ENCODE measurements at places on chromosomes 13 and 19. TPM values are rescaled to one million over a fixed set of nuclear protein-coding genes. Genes with fewer than 3 reads are reported as not detected.

GRCh38 chr13:66805657-66806056 is 424.5 kb downstream of the PCDH9 start:
- no peak for DNase-seq

DNA sequence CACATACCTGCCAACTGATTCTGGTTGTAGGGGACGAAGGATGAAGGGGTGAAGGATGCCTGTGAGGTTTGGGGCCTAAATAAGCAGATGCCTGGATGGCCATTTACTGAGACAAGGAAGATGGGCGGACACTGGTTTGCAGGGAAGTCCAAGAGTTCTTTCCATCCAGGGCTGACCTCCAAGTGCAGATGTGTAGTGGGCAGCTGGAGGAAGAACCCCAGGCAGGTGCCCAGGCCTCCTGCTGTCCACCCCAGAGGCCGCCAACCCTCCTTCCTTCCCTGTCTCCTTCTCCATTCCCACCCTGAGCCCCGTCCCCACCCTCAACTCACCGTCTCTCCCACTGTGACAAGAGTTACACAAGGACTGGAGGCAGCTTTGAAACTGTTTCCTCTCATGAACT is 171.5 kb downstream of the KATNAL1 start:
- no peak for DNase-seq

- DNase-seq: no peak
Measured at GRCh38 chr13:41652735-41653361, 195.5 kb downstream of the RGCC start.

DNA sequence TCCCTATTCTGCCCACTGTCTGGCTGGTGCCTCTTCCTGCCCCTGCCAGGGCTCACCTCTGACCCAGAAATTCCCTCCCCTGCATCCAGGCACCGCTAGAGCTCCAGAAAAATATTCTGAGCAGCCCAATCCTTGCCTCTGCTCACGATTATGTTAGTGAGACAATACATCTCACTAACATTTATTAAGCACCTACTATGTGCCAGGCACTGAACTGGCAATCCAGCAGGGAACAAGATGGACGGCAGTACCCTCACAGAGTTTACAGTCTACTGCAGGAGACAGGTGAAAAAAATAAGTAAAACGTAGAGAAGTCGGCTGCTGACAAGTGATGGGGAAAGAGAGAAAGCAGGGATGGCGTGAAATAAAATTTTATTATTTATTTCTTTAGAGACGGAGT is 5.5 kb downstream of the TINCR start:
- no peak for DNase-seq

DNA sequence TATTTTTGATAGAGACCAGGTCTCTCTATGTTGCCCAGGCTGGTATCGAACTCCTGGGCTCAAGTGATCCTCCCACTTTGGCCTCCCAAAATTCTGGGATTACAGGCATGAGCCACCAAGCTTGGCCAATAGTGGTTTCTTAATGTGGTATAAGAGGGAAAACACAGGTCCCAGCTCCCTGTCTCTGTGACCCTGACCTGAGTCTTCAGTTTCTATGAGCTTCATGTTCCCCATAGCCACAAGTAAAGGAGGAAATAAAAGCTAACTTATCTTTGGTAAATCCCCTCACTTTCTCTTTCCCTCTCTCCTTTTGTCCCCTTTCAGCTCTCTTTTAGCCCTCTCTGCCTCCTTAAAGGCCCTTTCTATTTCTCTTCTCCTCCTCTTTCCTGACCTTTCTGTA is 50.3 kb downstream of the ABCC4 start:
- DNase-seq: no peak

- no peak for DNase-seq
Measured at GRCh38 chr13:97226013-97226412, 3.9 kb downstream of the MBNL2 start.

- DNase-seq: peak; percentile 65
Measured at GRCh38 chr19:23774106-23774505, 15.4 kb upstream of the ZNF681 start.

DNA sequence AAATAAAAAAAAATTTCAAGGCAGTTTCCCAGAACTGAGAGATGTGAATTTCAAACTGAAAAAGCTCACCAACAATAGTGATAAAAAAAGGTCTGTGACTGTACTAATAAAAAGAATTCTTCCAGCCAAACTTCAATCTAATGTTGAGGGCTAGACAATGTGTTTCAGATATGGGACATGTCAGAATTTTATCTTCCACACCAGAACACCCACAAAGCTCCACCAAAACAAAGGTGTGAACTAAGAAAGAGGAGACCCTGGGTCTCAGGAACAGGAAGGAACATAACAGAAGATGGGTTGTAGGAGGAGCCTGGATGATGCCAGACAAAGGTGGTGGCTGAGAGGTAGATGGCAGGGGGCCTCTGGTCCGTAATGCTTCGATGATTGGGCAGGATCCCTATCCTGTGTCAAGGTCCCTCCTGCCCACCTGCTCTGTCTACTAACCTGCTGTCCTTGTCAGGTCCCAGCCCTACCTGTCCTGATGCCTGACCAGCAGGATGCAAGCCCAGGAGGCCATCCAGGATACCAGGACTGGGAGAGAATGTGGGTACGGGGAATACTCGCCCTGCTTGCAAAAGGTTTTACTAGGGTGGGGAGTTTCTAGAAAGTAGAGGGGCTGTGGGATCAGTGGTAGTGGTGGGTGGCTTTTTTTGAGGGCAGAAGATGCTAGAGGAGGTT is 4.5 kb downstream of the MZF1 start:
- no peak for DNase-seq

PRODH2 gene
- not detected for total RNA-seq

DNA sequence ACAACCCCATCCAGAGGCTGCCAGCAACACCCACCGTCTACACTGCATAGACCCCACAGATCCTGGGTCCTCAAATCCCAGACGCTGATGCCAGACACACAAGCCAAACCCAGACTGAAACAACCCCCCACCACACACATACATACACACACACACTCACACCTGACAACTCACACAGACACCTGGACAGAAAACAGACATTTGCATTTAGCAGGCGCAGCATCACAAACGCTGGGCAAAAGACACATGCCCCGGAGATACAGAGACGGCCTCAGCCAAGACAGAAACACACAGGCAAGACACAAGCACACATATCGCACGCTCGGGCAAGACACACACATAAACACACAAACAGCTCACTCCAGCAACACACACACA is 1.3 kb downstream of the BBC3 start:
- DNase-seq: no peak

GRCh38 chr19:48685583-48685982 is 10.2 kb upstream of the FUT2 start:
- DNase-seq: no peak

URAD gene
- total RNA-seq: not detected

DNA sequence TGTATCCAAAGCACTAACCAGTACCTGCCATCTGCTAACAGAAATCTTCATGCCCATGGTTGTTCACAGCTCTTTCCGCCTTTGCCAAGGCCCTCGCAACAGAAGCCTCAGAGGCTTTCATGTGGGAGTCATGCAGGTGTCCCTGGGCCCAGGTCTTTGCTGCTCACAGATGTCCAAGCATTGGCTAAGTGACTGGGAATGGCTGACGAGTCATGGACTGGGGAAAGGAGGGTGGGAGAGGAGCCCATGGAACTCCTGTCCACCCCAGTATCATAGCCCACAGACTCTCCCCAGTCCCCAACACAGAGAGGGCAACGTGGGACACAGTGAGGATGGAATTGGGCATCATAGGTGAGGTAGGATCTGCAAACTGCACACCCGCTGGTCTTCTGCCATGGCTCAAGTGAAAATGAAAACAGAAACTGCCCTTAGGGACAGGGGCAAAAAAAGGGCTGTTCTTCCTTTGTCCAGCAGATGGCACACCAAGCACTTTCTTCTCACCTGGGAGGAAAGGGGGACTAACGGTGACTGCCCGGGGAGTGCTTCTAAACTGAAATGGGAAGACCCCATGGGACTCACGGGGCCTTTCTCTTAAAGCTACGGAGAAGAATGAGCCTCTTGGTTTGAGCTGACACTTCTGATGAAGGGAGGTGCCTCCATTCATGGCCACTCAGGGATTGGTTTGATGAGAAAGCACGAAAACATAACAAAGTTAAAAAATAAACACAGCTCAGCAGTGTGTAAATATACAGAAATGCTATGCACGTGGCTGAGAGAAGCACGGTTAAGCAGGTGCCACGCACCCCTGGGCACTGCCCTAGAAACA is 11.1 kb upstream of the DHRS12 start:
- no peak for DNase-seq

CYP4F8 gene
- 0.98 TPM for total RNA-seq

DNA sequence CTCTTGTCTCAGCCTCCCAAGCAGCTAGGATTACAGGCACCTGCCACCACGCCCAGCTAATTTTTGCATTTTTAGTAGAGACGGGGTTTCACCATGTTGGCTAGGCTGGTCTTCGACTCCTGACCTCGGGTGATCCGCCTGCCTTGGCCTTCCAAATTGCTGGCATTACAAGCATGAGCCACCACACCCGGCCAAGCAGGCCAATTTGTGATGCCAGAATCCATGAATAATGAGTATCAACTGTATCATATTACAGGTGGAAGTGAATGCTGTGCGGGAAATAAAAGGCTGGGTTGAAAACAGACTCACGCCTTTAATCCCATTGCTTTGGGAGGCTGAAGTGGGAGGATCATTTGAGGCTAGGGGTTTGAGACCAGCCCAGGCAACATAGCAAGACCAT is 3.6 kb upstream of the NFILZ start:
- DNase-seq: no peak

DNA sequence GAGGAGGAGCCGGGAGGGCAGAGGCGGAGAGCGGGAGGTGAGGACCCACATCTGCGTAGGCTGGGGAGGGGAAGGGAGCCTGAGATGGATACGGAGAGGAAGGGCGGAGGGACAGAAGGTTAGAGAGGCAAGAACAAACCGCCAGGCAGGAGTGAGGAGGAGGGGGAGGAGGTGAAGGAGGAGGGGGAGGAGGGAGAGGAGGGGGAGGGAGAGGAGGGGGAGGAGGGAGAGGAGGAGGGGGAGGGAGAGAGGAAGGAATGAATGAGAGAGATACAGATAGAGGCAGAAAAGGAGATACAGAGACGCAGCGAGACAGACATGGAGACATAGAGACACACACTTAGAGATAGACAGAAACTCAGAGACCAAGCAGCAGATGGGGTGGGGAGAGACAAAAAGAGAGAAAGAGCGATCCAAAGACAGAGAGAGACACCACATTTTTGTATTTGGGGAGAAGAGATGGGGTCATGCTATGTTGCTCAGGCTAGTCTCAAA is 782 bp upstream of the CA11 start:
- no peak for DNase-seq

DNA sequence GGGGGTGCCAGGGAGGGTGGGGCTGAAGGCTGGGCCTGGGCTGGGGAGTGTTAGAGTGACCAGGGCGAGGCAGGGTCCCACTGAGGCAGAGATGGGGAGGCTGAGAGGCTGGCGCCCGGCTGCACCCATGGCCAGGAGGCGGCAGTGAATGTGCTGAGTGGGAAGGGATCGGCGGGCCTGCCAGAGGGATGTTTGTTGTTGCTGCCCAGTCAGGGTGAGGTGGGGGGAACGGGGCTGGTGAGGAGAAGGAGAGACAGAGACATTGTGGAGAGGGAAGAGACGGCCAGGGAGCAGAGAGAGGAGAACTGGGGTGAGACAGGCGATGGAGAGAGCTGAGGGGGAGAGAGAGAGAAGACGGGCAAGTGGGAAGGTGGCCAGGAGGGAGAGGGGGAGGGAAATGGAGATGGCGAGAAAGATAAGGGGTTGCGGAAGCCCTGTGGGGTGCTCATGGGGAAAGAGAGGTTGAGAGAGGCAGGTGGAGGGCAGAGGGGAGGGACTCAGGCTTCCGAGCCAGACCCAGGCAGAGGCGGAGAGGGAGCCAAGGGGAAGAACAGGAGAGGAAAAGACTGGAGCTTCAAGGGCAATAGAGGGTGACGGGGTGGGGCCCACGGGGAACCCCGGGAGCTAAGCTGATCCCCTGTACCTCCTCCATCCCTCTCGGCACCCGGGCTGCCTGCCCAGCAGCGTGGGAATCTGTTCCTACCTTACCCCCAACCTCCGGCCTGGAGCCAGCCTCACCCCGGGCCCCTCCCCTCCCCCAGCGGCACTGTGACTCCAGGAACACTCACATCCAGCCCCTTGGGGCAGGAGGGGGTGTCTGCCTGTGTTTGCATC is 690 bp upstream of the B3GNT8 start:
- no peak for DNase-seq

ZNF221 gene
- 2.7 TPM for total RNA-seq

DNA sequence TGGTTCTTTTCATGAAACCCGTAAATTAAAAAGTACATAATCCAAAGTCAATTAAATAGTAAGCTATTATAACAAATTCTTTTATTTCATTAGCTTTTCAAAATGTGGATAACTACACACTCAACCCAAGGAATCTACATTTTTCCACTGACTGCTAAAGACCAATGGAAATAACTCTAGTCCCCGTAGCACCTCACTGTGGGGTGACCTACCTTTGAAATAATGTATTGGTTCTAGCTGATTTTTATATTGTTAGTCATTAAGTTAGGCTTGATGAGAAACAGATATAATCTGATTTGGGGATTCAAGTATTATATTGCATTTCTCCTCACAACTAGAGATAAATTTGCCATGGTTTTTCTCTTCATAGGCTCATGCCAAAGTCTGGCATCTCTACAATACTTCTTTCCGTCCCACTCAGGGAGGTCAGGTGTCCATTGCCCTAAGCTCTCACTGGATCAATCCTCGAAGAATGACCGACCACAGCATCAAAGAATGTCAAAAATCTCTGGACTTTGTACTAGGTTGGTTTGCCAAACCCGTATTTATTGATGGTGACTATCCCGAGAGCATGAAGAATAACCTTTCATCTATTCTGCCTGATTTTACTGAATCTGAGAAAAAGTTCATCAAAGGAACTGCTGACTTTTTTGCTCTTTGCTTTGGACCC is 37.3 kb downstream of the KL start:
- DNase-seq: no peak

GRCh38 chr13:103282571-103283450 is 216.6 kb upstream of the SLC10A2 start:
- DNase-seq: no peak

- no peak for DNase-seq
Measured at GRCh38 chr13:33026489-33027152, 10.4 kb downstream of the KL start.

- no peak for DNase-seq
Measured at GRCh38 chr13:92494915-92495314, 731.7 kb upstream of the GPC6 start.

DNA sequence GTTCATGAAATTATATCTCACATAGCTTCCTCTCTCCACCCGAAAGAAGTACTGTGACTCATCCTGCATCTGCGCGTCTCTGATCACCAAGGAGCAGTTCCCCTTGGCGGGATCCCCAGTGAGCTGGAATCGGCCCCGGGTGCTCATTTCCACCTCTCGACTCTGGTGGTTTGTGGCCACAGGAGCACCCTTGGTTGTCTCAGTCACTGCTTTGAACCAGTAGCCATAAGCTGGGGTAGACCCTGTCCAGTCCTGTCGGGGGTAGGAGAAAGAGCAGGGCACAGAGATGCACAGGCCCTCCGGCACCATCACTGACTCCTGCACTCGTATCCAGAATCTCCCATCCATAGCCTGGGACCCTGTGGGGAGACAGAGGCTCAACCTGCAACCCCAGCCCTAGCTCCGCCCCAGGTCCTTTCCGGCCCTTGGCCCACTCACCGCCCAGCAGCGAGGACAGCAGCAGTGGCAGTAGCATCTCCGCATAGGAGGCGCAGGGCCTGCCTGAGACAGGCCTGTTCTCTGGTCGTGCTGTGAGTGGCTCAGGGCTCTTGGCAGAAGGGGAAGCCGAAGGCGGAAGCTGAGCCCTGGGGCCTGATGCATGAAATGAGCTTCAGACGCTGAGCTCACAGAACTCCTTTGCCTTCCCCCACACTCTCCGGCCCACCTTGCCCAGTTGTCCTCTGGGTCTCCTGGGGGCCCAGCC is at the start of gene SIGLEC10:
Gene SIGLEC10, minus strand, starts transcription at position 536 of the 703 bp plus-strand sequence. Its CDS starts 61 bp downstream, at position 475.
- no peak for DNase-seq

GRCh38 chr13:112330479-112331381 is 45.4 kb upstream of the SPACA7 start:
- DNase-seq: no peak

Data from vagina (tissue), 2 donors.